SK-N-SH (cell line): ENCODE measurements at places on chromosomes 3 and 15. TPM values are rescaled to one million over a fixed set of nuclear protein-coding genes. Genes with fewer than 3 reads are reported as not detected.
A peak's percentile ranks its signal among the peaks of the same experiment; 100 is the strongest.

SYNPR gene
- not detected in 2 replicates for polyA plus RNA-seq

STRA6 gene
- 27.9 and 31.0 TPM in 2 replicates for polyA plus RNA-seq

CSTA gene
- not detected in 2 replicates for polyA plus RNA-seq

PROS1 gene
- polyA plus RNA-seq: 9.1 and 15.0 TPM in 2 replicates

SERPINI1 gene
- 1.9 and 2.1 TPM in 2 replicates for polyA plus RNA-seq

DNA sequence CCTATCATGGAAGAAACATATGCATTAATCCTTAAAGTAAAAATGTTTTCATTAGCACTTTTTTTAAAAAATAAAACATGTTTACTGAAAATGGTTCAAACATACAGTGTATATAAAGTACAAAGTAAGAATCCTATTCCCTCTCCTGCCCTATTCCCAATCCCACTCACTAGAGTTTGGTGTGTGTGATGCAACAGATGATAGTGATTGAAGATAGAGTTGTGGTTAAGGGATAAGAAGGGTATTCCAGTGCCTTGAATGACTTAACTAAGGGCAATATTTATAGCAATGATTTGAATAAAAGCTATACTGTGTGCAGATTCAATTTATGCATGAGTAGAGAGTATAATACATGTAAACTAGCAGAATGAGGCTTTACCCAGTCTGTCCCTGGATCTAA, 18.1 kb downstream of the ZNF280D start:
- DNase-seq: no peak

GRCh38 chr15:77251662-77252061, 168.2 kb downstream of the PEAK1 start:
- DNase-seq: peak; percentile 2

GRCh38 chr3:48747015-48747615, 30.1 kb upstream of the IP6K2 start:
- DNase-seq: no peak

- DNase-seq: peak; percentile 95
Observed at GRCh38 chr15:25438601-25439368, at the start of gene UBE3A. TSS of gene UBE3A (minus strand) at chr15:25439024. CDS start at chr15:25409107, 29,917 bp downstream.

DNA sequence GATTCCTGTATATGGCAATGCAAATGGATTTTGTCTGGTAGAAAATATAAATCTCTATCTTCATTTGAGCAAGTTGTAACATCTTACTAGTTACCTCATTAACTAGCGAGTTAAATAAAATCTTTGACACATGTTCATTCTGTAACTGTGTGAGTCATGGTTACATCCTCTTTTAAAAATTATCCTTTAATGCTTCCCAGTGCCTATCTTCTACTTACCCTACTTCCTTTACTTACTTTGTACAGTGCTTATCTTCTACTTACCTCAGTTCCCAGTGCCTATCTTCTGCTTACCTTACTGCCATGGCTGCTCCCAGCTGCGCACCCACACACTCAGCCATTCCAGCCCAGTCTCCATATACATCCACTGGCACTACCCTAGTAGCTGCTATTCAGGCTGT, 71.9 kb upstream of the GOLGA8B start:
- DNase-seq: no peak

DNA sequence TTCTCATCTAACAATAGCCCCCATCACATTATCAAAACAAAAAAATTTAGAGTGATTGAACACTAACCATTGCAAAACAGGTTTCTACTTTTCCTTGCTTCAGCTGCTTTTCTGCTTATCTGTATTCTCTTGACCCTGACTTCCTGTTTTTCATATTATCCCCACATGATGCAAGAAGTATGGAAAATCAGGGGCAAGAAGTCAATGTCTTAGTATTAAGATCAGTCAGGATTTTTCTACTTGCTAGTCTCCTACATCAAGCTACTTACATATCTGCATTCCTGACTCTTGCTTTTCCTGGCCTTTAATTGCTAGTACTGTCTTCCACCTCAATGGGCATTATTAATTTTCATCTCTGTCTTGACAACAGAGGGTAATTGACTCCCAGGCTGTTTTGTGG, 300.2 kb downstream of the OTOL1 start:
- DNase-seq: no peak

GRCh38 chr3:197031315-197032285, 2.0 kb upstream of the MELTF start:
- DNase-seq: no peak
